Activated CD8-positive, alpha-beta memory T cell treated with anti-CD3 and anti-CD28 coated beads for 36 hours (primary cell): ENCODE measurements at places on chromosomes 7 and 10. TPM values are rescaled to one million over a fixed set of nuclear protein-coding genes. Genes with fewer than 3 reads are reported as not detected.

ZNF425 gene
- total RNA-seq, result 1.4 TPM

TMEM140 gene
- total RNA-seq, result 2.8 TPM

TAS2R41 gene
- not detected for total RNA-seq

HGF gene
- total RNA-seq, result not detected

NUPR2 gene
- total RNA-seq, result not detected

RNF148 gene
- not detected for total RNA-seq

CUX1 gene
- 23.2 TPM for total RNA-seq

STN1 gene
- total RNA-seq, result 22.5 TPM

BTBD16 gene
- not detected for total RNA-seq

PLXNA4 gene
- 0.04 TPM for total RNA-seq

MEST gene
- 7.0 TPM for total RNA-seq

CHRM2 gene
- total RNA-seq, result not detected

SPAM1 gene
- not detected for total RNA-seq

TLX1 gene
- total RNA-seq, result not detected

FBXL13 gene
- 0.78 TPM for total RNA-seq

BBS9 gene
- 5.1 TPM for total RNA-seq

PRDX3 gene
- total RNA-seq, result 217 TPM

SAP25 gene
- 7.5 TPM for total RNA-seq

SKIDA1 gene
- 0.08 TPM for total RNA-seq

GHRHR gene
- not detected for total RNA-seq

ACTL6B gene
- total RNA-seq, result not detected

VENTX gene
- not detected for total RNA-seq

PTPRE gene
- total RNA-seq, result 33.3 TPM

CCDC172 gene
- total RNA-seq, result not detected

CPA4 gene
- total RNA-seq, result not detected

ENKUR gene
- total RNA-seq, result 0.10 TPM

LEP gene
- not detected for total RNA-seq

LRRC4 gene
- 0.13 TPM for total RNA-seq

GIMAP4 gene
- 26.3 TPM for total RNA-seq

XRCC2 gene
- 20.2 TPM for total RNA-seq

MKRN1 gene
- total RNA-seq, result 54.4 TPM

FAM13C gene
- not detected for total RNA-seq

ERVW-1 gene
- total RNA-seq, result not detected

RBM48 gene
- total RNA-seq, result 14.7 TPM

DYNC1I1 gene
- not detected for total RNA-seq

ZNF727 gene
- 0.17 TPM for total RNA-seq

ELFN1 gene
- total RNA-seq, result 0.17 TPM

PAX4 gene
- total RNA-seq, result not detected

OPN1SW gene
- total RNA-seq, result not detected
